ENCODE measurements at places on chromosomes 13 and 19.
A peak's percentile ranks its signal among the peaks of the same experiment; 100 is the strongest.

DNA sequence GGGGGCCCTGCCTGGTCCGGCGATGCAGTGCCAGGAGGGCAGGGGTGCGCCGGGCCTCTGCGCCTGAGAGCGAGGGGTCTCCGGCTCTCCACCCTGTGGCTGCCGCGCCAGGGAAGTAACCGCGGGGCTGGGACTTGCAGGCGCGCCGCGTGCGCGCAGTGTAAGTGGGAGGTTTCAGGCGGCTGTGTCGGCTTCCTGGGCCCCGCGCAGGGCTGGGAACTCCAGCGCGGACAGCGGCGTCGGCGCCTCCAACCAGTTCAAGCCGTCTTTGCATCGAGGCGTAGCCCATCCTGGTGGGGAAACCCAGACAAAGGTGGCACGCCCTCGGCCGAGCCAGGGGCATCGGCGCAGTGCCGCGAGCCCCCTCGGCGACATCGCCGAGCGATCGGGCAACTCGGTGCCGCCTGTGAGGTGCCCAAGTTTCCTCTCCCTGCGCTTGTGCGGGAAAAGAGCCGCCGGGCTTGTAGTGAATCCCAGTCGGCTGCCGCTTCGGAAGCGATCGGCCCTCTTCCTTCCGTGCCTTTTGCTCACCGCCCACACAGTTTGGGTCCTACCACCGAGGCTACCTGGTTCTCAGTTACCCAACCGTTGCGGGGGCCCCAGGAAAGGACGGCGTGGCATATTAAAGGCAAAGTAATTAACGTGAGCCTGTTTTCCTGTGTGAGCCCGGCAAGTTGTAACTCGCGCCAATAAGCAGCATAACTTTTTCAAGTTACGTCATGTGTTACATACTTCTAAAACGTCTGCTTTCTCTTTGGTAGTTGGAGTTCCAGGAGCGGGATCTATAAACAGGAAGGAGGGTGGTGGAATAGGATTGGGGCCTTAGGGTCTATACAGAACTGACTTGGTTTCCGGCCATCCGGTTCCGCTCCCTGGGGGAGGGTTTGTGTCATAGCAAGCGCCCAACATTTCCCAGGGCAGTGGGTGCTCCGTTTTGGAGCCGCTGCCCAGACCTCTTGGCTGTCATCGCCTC is 1.2 kb downstream of the LRCH1 start:
- DNase-seq, result peak; percentile 41

DNA sequence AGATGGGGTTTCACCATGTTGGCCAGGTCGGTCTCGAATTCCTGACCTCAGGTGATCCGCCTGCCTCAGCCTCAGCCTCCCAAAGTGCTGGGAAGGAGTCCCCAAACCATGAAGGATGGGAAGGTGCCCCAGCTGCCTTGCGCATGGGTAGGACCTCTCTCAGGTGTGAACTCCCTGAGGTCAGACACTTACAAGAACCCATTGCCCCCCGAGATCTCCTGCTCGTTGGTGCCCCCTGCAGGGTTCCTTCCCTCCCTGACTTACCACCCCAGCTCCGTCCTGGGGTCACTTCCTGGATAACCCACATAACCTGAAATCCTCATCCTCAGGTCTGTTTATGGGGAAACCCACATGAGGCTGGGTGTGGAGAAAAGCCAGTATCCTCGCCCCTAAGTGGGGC is 41.7 kb downstream of the UNC13A start:
- no peak for DNase-seq

GRCh38 chr13:38265132-38265497 is 84.5 kb upstream of the UFM1 start:
- DNase-seq, result no peak

GRCh38 chr13:48415516-48415915 is 2.6 kb upstream of the LPAR6 start:
- DNase-seq, result no peak

DNA sequence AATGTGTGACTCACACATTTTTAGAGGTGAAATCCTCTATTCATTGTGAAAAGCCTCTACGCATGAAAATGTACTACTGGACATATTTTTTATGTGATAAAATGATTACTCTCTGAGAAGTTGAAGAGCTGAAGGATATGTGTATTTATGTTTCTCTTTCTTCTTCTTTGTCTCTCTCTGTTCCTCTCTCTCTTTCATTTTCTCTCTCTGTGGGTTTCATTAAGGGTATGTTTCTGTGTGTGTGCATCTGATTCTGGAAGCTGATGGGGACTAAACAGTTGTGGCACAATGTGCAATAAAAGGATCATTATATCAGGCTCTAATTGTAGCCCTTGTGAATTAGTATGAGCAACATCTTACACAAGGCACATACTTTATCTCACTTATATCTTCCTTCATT is 867.7 kb downstream of the PCDH9 start:
- DNase-seq, result no peak

DNA sequence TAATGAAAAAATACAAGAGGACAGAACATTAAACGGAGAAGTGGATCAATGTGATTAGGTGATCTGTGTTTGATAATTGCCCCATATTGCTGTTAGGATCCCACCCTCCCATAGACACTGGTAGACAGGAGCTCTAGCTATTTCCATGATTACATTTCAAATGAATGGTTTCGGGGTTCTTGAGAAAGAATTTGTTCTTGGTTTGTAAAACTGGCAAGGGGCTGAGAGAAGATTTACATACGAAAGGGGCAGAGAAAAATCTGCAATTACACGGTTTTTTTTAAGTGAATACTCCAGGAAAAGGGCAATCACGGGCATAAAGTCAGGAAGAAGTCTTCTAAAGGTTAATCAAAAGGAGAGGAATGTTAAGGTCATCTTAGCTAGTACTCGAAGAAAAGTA is 2125.7 kb upstream of the PCDH20 start:
- DNase-seq, result no peak

- DNase-seq, result no peak
Observed at GRCh38 chr19:50178859-50179537, 15.9 kb upstream of the IZUMO2 start.

GRCh38 chr19:32339988-32340874 is 5.2 kb upstream of the ZNF507 start:
- no peak for DNase-seq

DNA sequence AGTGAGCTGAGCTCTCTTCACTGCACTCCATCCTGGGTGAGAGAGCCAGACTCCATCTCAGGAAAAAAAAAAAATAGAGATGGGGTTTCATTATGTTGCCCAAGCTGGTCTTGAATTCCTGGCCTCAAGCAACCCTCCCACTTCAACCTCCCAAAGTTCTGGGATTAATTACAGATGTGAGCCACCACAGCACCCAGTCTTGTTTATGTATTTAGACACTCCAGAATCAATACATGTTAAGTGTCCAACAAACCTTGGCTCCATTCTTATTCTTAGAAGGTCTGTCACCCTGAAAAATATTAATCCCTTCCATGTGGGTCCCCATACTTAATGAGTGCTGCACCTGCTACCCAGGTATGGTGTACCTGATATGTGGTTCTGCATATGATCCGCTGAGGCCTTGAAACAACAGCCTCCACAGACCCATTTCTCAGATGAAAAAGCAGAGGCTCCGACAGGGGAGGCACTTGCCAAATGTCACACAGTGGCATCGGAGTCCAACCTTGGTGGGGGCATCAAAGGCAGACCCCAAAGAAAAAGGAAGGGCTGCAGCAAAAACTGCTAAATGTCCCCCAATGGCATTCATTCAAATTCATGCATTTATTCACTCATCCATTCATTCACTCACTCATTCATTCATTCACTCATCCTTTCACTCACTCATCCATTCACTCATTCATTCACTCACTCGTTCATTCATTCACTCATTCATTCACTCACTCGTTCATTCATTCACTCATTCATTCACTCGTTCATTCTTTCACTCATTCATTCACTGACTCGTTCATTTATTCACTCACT is 16.7 kb downstream of the TICAM1 start:
- DNase-seq, result no peak

DNA sequence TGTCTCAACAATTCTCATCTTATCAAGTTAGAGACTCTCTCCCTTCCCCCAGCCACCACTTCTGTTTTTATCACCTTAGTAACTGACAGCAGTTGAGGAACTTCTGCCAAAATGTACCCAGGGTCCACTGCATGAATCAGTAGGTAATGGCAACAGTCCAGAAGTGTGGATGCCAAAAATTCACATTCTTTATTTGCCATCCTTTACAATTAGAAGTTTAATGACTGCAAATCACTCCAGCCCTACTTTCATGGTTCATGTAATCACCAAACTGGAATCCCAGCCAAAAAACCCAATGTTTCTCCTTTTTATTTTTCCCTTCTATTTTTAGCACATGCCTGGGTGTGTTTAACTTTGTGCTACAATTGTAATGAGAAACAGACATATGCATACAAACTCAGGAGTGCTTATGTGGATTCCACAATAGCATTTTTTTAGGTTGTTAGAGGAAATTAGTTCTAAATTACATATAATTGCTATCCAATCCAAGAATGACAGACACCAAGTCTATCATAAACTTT is 243.5 kb downstream of the RGCC start:
- DNase-seq, result no peak

- no peak for DNase-seq
Observed at GRCh38 chr13:49064476-49064875, 88.8 kb downstream of the FNDC3A start.

DNA sequence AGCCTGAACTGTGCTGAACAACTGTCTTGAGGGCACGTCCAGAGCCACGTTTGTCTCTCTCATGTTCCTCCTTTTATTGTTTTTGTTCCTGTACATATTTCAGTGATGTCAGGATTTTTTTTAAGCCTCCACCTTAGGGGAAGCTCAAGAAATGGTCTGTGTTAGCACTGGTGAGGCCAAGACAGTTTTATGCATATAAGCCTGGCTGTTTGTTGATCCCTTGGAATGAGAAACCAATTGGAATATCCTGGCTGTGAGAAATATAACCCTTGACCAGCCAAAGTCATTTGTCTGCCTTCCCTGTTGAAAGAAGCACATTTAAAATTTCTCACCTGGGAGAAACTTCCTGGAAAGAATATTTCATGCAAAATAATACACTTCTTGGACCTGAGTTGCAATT is 115.8 kb downstream of the DNAJC15 start:
- no peak for DNase-seq

DNA sequence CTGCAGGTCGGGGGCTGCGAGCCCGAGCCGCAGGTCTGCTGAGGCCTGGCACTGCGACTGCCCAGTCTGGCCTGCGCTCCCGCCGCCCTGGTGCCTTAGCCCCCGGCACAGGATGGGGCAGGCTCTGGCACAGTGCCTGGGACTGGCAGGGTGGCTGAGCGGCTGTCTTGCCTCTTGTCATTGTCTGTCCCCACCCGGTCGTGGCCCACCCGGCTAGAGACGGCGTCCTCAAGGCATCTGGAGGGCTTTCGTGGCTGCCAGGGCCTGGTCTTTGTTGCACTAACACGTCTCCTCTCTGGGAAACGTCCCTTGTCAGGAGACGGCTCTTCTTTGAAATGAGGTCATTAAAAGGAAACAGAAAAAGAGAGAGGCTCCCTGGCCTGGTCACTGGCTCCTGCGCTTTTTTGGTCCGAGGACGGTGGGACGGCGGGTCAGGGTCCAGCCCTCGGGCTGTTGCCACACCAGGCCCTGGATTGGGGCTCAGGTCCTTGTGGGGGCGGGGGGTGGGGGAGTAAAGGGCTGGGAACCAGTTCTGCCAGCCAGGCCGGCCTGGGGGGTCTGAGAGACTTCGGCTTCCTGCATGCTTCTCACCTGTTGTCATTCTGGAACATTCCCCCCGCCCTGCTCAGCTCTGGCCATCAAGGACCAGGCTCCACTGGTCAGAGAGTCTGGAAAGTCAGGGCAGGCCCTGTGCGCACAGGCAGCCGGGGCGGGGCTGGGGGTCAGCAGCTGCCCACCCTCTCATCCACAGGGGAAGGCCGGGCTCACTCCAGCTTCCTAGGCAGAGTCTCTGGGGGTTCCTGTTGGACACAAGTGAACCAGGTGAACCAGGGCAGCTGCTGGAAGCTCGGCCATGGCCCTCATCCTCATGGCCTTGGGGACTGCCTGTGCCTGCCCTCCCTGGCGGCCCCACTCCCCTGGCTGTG is 6.2 kb upstream of the ZNF554 start:
- no peak for DNase-seq

DNA sequence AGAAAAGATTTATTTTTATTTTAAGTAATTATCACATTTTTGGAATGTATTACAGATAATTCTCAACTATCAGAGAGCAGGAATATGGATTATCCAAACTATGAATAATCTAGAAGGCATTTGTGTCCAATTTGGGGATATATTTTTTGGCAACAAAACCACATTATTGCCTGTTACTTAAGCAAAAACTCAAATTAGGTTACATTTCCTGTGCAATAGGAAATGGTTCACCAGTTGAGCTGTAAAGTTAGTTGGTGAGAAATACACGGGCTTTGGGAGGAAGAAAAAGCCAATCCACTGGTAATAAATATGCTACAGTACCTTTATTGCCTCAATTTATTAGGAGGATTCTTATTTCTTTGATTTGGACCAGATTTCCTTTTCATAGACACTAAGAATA is 1075.2 kb downstream of the PCDH9 start:
- no peak for DNase-seq

DNA sequence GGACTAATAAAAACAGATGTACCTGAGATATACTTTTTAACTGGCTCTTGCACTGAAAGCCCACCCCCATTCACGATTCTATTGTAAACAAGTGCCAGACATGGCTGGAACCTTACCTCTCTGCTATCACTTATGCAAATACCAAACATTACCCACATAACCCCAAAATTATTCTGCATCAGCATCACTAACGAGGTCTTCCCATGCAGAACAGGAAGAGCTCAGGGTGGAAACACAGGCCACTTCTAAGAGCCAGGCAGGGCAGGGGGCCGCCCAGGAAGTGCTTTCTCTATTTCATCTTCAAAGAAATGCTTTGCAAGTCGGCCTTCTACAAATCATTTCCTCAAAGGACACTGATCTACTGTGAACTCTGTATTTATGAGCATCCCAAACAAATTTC is 7.3 kb downstream of the IRS2 start:
- DNase-seq, result no peak

DNA sequence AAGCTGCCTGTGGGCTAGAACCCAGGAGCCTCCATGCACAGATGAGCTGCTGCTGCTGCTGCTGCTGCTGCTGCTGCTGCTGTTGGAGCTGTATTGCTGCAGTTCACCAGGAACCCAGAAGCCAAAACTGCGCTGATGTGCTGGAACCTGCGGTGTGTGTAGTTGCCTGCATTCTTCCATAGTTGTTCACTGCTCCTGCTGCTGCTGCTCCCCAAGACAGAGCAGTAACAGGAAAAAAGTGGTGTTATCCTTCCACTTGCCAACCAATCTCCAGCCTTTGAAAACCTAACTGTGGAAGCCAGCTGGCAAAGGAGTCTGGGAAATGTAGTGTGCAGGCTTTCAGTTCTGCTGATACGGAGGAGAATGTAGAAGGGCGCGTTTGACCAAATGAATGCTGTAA is 37.9 kb downstream of the ARHGAP35 start:
- no peak for DNase-seq

GRCh38 chr13:46687810-46688209 is 109.2 kb downstream of the ESD start:
- no peak for DNase-seq

DNA sequence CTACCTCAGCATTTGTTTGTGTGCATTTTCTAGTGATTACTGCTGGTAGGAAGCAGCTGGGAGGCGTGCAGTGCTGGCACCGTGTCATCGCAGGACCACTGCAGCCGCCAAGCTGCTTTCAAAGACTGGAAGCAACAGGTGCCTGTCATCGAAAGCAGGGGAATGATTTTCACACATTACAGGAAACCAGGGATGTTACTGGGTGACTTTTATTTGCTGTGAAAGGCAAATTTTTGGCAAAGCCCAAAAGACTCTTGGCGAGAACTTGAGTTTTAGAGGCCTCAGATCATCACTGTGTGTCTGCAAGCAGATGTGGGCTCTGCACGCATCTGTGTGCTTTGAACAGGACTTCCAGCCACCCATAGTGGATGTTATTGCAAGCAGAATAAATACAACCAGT is 176.4 kb downstream of the FLT1 start:
- no peak for DNase-seq

- DNase-seq, result no peak
Observed at GRCh38 chr19:33197591-33198000, 3.5 kb downstream of the LRP3 start.
